Aorta (tissue), 5 donors: ENCODE measurements at places on chromosomes 4 and X. TPM values are rescaled to one million over a fixed set of nuclear protein-coding genes. Genes with fewer than 3 reads are reported as not detected.

DNA sequence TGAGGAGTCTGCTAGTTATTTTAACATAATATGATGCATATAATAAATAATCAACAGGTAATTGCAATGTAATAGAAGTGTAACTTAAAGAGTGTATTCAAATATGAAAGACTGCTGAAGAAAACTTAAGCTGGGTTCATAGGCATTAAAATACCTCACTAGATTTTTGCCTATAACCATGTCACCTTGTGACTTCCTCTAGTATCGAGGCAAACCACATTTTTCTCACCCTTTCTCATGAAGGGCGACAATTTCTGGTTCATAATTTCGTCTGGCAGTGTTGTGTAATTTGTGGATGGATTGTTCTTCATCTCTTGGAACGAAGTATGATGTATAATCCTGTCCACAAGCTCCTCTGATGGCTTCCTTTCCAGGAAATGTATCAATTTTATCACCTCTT, 16.0 kb downstream of the SULT1E1 start:
- H3K36me3 ChIP-seq, result no peaks in the 10 kb centered on the region
- H3K27ac ChIP-seq, result no peak overlapping the region
- H3K4me3 ChIP-seq, result no peak overlapping the region
- H3K4me1 ChIP-seq, result no peaks in the 10 kb centered on the region

GRCh38 chrX:49230500-49231232, 2.5 kb downstream of the CACNA1F start:
- H3K27me3 ChIP-seq, result no peaks in the 10 kb centered on the region
- H3K4me3 ChIP-seq, result no peak overlapping the region
- H3K36me3 ChIP-seq, result no peaks in the 10 kb centered on the region
- no peak overlapping the region for H3K27ac ChIP-seq
- H3K4me1 ChIP-seq, result no peaks in the 10 kb centered on the region

DNA sequence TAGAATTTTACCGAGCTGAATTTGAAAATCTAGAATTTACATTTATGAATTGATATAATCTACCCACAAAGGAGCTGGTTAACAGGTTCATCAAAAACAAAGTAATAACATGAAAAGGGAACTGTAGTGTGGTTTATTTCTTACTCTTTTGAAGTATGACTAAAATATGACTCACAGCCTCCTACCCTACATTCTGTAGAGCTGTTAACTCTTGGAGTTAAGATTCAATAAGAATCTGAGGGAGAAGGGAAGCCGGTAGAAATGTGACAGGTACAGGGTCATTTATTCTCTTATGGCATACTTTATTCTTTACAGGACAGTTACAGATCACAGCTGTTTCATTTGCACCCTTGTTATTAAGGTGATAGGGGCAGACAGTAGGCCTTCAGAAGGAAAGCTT, 132.2 kb upstream of the FAM47B start:
- H3K27me3 ChIP-seq, result no peaks in the 10 kb centered on the region
- no peak overlapping the region for H3K4me3 ChIP-seq
- peaks cover 2% of the 10 kb centered on the region for H3K36me3 ChIP-seq

- no peaks in the 10 kb centered on the region for H3K27me3 ChIP-seq
- peaks cover 2% of the 10 kb centered on the region for H3K36me3 ChIP-seq
- H3K4me1 ChIP-seq, result no peaks in the 10 kb centered on the region
Measured at GRCh38 chr4:109708990-109709389, 5.7 kb upstream of the CASP6 start.

DNA sequence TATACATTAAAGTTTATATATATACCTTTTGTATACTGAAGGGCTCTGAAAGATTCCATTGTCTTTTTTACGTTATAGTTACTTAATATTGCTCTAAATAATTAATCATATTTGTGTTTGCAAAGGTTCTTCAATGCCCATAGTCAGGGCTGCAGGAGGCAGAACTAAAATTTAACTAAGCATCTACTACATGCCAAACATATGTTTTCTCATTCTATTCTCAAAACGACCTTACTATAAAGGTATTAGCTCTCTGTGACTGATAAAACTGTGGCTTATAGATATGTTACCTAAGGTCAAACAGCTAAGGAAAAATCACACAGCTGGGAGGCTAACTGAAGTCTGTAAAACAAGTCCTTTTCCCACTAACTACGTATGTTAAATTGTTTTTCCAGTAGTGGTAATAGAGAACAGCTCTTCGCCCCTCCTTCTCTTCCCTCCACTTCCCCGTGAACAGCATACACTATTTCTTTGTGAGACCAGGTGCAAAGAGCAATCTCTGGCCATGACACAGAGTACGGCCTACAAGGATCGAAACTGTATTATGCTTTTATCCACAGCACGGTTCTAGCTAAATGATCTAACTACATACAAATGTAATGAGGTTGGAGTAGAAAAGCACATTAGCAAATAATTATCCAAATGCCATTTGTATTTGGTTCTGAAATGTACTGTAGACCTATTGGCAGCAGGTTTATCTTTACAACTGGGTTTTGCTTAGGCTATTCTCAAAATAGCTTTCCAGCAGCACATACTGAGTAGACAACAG, 1.7 kb downstream of the CNOT6L start:
- no peak for DNase-seq
- no peaks in the 10 kb centered on the region for H3K27me3 ChIP-seq
- no peaks in the 10 kb centered on the region for H3K4me1 ChIP-seq
- peak overlapping the region; percentile 97 for H3K4me3 ChIP-seq
- peak overlapping the region; percentile 12 for H3K27ac ChIP-seq

SCOC gene
- 45.6 TPM for total RNA-seq

CXCL1 gene
- 2.4 TPM for total RNA-seq

DNA sequence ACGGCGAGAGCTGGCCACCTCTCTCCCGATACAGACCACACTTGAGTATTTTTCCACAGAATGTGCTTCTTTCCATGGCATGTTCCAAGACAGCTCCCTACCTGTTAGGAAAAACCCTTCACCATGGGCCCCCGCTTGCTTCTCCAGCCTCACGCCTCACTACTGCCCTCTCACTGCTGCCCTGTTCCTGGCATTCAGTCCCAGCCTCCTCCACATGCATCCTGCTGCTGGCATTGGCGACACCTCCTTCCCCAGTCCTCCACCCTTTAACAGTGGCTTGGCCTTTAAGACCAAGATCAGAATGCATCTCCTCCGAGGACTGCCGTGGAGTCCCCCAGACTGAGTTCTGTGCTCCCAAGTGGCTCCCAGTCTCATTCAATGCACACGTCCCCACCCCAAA, 10.7 kb downstream of the PNMA6F start:
- DNase-seq, result no peak
- no peaks in the 10 kb centered on the region for H3K27me3 ChIP-seq
- H3K27ac ChIP-seq, result no peak overlapping the region
- H3K4me1 ChIP-seq, result no peaks in the 10 kb centered on the region

DNA sequence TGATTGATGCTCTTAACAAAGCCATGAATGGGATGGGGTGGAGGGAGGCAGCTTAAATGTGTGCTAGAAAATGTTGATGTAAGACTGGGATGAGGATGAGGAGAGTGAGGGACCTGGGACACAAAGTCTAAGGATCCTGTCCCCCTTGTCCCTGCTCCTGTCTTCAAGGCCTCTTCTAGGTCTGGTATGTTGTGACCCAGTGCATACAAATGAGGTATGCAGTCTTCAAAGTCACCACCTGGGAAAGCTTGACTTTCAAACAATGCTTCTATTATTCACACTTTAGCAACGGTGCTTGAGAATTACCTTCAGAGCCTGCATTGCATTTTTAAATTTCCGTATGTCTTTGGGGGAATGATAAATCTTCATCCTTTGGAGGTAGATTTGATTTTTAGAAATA, 88.4 kb upstream of the SLC34A2 start:
- H3K27me3 ChIP-seq, result no peaks in the 10 kb centered on the region
- H3K27ac ChIP-seq, result no peak overlapping the region
- no peaks in the 10 kb centered on the region for H3K36me3 ChIP-seq
- DNase-seq, result no peak

EFHC2 gene
- total RNA-seq, result 0.84 TPM

DNA sequence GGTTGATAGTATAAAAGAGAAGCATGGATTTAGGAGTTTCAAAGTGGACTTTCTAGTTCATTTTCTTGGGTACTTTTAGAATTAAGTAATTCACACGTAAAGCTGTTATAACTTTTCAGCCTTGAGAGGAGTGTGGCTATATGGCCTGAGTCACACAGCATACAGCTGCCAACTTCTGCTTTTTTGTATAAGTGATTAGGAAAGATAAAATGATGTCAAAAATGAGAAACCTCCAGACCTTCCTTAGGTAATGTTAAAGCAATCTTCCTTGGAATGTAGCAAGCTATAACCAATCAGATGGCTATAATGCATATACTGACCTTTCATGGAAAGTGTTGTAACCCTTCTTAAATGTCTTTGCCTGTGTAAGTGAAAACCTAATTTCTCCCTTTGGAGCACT, 39.2 kb downstream of the RAB40AL start:
- H3K27me3 ChIP-seq, result no peaks in the 10 kb centered on the region
- no peak overlapping the region for H3K4me3 ChIP-seq
- no peak for DNase-seq
- H3K36me3 ChIP-seq, result no peaks in the 10 kb centered on the region

ANXA3 gene
- total RNA-seq, result 5.3 TPM

IL2RG gene
- total RNA-seq, result 4.4 TPM

STOX2 gene
- 5.7 TPM for total RNA-seq

DNA sequence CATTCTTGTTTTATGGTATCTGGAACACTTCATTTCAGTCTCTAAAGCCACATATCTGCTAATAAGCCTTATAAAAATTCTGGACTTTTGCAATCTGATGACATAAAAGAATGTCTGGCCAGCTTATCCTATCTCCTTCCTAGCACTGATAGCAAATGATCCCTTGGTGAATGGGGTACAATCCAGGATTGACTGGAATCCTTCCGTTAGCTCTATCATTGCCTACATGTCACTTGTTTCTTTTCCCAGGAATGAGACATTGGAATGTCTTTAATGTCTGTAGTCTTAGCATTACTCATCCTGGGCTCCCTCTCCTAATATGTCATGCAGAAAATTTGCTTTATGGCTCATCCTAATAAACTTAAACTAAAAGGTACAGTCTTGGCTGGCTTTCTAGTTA, 14.8 kb upstream of the PABPC4L start:
- no peak overlapping the region for H3K27ac ChIP-seq
- H3K27me3 ChIP-seq, result no peaks in the 10 kb centered on the region
- no peak for DNase-seq
- no peak overlapping the region for H3K4me3 ChIP-seq
